Bronchial epithelial cell (primary cell): ENCODE measurements at places on chromosomes 5 and 9. TPM values are rescaled to one million over a fixed set of nuclear protein-coding genes. Genes with fewer than 3 reads are reported as not detected.

- no peak for DNase-seq
These were observed 286.6 kb downstream of the FER start for GRCh38 chr5:109034306-109034705.

- peak; percentile 61 for DNase-seq
These were observed 7.1 kb upstream of the PLK2 start for GRCh38 chr5:58466939-58467338.

C9orf43 gene
- total RNA-seq = 0.13 and 0.53 TPM in 2 replicates

DNA sequence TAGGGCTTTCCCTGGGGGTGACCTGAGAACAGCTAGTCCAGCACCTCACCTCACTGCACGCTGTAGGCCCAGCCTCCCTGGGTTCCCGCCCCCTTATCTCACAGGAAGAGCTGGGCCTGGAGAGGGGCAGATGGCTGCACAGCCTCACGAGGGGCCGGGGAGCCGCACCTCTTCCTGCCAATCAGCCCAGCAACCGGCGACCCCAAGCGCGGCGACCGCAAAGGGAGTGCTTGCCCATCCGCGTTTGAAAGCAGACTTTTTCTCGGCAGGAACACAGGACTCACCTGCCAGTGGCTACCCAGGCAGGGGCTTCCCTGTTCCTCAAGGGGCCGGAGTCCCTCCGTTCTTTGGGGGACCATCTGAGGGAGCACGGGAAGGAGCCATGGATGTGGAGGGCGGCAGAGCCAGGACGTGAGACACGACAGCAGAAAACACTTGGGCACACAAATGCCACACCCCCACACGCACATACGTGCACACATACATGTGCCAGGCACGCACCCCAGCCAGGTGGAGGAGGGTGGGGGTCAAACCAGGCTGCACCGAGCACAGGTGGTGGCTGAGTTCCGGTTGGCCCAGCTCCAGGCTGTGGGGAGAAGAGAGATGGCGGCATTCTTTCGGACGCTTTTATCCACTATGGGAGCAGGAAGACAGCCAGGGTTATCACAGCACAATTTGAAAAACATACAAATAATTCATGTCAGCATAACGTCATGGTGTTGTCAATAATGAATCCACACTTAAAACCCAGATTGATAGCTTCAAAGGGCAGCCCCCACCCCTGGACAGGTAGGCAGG lies 11.3 kb downstream of the TMEM250 start:
- DNase-seq = no peak

- no peak for DNase-seq
These were observed 654.2 kb downstream of the TLE1 start for GRCh38 chr9:81035171-81035570.

TOR1A gene
- 12.7 and 19.2 TPM in 2 replicates for total RNA-seq

- no peak for DNase-seq
These were observed 148.9 kb downstream of the ENC1 start for GRCh38 chr5:74491586-74491985.

KCNMB1 gene
- total RNA-seq = not detected in 2 replicates

DNA sequence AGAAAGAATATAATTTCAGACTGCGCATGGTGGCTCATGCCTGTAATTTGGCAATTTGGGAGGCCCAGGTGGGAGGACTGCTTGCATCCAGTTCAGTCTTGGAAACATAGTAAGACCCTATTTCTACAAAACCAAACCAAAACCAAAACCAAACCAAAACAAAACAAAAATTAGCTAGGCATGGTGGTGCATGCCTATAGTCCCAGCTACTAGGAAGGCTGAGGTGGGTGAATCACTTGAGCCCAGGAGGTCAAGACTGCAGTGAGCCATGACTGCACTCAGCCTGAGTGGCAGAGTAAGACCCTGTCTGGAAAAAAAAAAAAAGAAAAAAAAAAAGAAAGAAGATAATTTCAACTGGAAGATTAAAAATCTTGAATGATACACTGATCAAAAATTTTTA lies 137.0 kb upstream of the ACOT12 start:
- no peak for DNase-seq

SHISAL2B gene
- total RNA-seq = not detected in 2 replicates

GRCh38 chr5:93158841-93159240 lies 422.2 kb downstream of the NR2F1-AS1 start:
- peak; percentile 59 for DNase-seq

GRCh38 chr5:59169081-59169767 lies 586.3 kb downstream of the RAB3C start:
- DNase-seq = no peak

GRCh38 chr9:112337547-112337946 lies 4.1 kb upstream of the PTBP3 start:
- DNase-seq = no peak

DNA sequence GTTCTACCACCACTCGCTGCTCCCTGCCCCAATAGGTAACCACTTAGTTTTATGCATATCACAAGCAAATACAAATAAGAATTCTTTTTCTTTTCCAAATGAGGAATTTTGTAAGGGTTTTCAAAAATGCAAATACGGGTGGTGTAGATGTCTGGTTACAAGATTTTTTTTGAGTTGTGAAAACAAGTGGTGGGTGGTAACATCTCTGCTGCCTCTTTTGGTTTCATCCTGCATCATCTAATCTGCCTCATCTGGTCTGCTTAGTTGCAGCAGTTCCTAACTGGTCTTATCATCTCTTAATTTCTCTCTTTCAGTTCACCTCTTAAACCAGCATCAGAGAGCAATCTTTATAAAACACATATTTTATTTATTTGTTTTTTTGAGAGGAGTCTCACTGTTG lies 5.3 kb downstream of the NFX1 start:
- DNase-seq = no peak

- DNase-seq = no peak
These were observed 132.9 kb downstream of the MVB12B start for GRCh38 chr9:126459546-126459945.

DNA sequence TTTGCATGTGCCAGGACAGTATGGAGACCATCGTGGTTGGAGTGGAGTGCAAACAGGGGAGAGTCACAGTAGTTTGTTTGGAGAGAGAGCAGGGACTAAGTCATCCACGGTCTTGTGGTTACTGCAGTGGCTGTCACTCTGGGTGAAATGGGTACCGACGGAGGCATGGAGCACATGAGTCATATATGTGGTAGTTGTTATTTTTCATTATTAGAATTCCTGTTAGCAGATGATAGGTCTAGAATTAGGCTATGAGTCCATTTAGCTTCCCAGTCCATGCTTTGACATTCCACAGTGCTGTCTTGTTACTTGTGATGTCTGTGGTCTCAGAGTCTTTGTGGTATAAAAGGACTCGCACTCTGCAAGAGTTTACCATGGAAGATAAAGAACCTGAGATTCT lies 303.9 kb downstream of the DMRT2 start:
- peak; percentile 24 for DNase-seq

DNA sequence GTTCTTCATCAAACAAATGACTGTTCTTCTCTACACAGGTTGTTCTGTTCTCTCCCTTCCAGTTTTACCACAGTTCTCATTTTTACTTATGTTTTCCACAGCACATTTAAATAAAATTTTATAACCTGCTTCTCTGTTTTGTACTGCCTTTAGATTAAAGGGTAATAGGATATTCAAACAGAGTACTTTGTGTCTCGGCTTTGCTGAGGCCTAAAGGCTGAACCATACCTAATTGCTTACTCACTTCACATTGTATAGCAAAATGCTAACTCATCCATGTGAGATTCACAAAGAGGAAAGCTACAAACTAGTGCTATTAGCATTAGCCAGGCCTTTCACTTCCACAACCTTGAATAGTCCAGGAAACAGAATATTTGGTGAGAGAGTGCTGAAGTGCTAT lies 200.3 kb downstream of the TRPM3 start:
- DNase-seq = peak; percentile 60

DNA sequence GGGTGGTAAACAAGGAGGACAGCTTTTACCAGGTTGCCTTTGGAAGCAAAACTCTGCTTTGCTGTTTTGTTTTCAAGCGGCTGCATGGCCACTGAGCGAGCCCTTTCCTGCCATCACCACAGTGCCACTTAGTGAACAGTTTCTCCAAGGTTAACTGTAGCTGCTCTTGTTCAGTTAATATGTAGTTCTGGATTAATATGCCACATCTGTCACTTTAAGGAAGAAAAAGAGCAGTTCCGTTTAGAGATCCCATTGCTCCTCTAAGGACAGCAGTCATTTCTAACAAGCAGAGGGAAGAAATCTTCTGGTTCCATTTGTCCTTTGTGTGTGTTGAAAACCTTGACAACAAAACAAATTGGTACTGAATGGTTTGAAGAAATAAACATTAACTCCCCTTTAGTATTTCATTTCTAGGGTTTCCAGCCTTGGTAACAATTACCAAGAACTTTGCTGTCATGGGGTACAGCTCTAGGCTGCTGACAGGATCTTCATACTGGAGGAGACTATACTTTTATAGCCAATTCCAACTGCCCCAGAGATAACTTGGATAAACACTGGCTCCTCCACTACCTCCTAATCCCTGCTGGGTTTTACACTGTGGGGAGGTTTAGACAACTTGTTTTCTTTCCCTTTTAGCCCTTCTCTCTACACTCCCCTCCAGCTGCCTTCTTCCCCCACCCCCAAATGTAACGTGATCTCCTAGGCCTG lies 10.3 kb upstream of the ABL1 start:
- DNase-seq = peak; percentile 9

TSSK1B gene
- 0.26 TPM in 2 replicates for total RNA-seq

- no peak for DNase-seq
These were observed 53.6 kb upstream of the SLC1A3 start for GRCh38 chr5:36552651-36553393.

CAST gene
- 182 and 300 TPM in 2 replicates for total RNA-seq

ASS1 gene
- total RNA-seq = 396 and 415 TPM in 2 replicates

GRCh38 chr5:128844354-128844923 lies 120.8 kb upstream of the SLC27A6 start:
- peak; percentile 48 for DNase-seq

NEUROG1 gene
- not detected in 2 replicates for total RNA-seq

GRCh38 chr9:35357116-35357515 lies 132.8 kb upstream of the RUSC2 start:
- DNase-seq = no peak

GRCh38 chr9:137255448-137256114 lies 454 bp downstream of the NELFB start:
- no peak for DNase-seq
